Activated T-cell treated with anti-CD3 and anti-CD28 coated beads, Interleukin-2, amount 50 U/mL, for 72 hours (primary cell): ENCODE measurements at places on chromosomes 5 and 9. TPM values are rescaled to one million over a fixed set of nuclear protein-coding genes. Genes with fewer than 3 reads are reported as not detected.

The INSL6 gene
- not detected for total RNA-seq

The PLPP7 gene
- 0.31 TPM for total RNA-seq

The TMEM215 gene
- total RNA-seq = not detected

DNA sequence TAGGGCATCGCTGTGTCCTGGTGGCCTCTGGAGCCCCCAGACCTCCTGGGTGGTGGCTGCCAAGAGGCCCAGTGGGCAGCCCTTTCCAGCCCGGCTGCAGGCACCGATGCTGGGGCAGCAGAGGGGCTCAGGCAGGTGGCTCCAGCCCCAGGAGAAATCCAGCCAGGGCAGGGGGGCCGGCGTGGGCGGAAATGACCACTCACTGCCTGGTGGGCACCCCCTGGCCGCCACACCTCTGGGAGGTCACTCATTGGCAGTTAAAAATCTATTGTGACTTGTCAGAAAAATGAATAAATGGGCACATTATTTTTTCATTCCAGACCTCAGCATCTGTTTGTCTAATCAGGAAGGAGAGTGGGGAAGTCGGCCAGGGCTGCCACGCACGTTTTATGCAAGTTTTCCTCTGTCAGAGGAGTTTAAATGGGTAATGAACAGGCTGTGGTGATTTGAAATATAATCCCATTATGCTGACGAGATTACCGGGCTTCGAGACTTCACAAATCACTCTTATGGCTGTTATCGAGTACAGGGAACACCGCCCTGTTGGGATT is 171.9 kb downstream of the GAPVD1 start:
- no peak overlapping the region for H3K27ac ChIP-seq
- H3K36me3 ChIP-seq = no peaks in the 10 kb centered on the region
- H3K4me3 ChIP-seq = no peak overlapping the region

DNA sequence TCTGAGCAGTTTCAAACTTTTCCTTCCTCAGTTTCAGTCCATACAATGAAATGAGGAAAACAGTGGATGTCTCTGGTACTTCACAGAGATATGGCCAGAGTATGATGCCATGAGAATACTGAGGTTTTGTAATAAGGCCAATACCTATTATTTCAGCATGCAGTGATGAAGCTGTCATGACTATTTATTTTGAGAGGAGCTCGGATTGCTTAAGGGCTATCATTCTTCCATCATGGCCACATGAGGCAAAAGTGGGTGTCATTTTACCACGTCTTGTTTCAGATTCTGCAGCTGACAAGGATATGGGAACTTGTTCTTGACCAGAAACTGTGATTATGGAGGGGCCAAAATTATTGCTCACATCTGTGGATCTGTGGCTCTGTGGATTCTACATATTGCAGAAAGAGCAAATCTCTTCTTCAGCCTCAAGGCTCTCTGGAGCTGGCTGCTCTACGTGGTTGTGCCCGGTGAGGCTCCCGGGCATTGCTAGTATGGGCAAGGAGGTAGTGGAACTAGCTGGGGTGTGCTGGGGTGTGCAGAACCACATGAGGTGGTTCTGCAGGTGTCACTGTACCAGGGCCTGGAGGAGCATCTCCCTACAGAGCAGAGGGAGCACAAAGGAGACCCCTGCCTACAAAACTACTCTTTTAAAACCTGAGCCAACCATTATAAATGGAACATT is 180.3 kb downstream of the SEMA6A start:
- H3K4me3 ChIP-seq = no peak overlapping the region
- no peak for DNase-seq
- no peaks in the 10 kb centered on the region for H3K27me3 ChIP-seq
- no peak overlapping the region for H3K27ac ChIP-seq
- H3K36me3 ChIP-seq = no peaks in the 10 kb centered on the region

GRCh38 chr5:76113103-76113502 is 29.9 kb downstream of the SV2C start:
- no peak overlapping the region for H3K27ac ChIP-seq
- no peaks in the 10 kb centered on the region for H3K36me3 ChIP-seq
- H3K4me1 ChIP-seq = no peaks in the 10 kb centered on the region
- H3K27me3 ChIP-seq = peaks cover 55% of the 10 kb centered on the region
